NCI-H2081 (cell line): ENCODE measurements at places on chromosomes 1 and 21.

- no peak for DNase-seq
Measured at GRCh38 chr21:28783641-28784185, 209.0 kb downstream of the LTN1 start.

DNA sequence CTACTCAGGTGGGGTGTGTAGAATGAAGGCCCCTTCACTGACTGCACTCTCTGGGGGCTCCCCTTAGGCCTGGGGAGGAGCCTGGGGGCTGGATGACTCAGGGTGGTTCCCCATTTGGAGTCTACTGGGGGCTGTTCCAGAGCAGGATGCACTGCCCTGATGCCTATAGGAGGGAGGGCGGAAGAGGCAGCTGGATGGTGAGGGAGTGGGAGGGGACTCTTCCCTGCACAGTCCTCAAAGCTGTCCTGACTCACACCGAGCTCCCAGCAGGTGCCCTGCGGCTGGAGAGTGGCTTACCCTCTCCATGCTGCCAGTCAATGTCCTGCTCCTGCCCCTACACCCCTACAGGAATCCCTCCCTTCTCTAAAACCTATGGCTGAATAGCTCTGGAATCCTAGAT, 204.4 kb downstream of the TRABD2B start:
- no peak for DNase-seq

DNA sequence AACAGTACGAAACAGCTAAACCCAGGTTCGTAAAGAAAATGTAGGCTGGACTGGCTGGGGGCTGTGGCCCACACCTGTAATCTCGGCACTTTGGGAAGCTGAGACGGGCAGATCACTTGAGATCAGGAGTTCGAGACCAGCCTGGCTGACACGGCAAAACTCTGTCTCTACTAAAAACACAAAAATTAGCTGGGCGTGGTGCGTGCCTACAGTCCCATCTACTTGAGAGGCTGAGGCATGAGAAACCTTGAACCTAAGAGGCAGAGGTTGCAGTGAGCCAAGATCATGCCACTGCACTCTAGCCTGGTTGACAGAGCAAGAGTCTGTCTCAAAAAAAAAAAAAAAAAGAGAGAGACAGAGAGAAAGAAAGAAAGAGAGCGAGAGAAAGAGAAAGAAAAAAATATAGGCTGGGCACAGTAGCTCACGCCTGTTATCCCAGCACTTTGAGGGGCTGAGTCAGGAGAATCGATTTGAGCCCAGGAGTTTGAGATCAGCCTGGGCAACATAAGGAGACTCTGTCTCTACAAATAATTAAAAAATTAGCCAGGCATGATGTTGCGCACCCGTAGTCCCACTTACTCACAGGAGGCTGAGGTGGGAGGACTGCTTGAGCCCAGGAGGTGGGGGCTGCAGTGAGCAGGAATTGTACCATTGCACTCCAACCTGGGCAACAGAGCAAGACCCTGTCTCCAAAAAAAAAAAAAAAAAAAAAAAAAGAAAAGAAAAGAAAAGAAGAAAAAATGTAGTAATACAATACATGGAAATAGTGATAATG, 35.7 kb downstream of the CAPZB start:
- no peak for DNase-seq

GRCh38 chr1:103266036-103266435, 157.7 kb upstream of the COL11A1 start:
- DNase-seq: no peak
